ENCODE measurements at places on chromosomes 2 and 18. TPM values are rescaled to one million over a fixed set of nuclear protein-coding genes. Genes with fewer than 3 reads are reported as not detected.

ANKRD62 gene
- not detected for polyA plus RNA-seq

GAREM2 gene
- 1.5 TPM for polyA plus RNA-seq

AQP12A gene
- polyA plus RNA-seq, result not detected

ZNF396 gene
- polyA plus RNA-seq, result 0.76 TPM

NUP35 gene
- polyA plus RNA-seq, result 11.8 TPM
